SK-N-SH (cell line): ENCODE measurements at places on chromosomes 5 and 9.
A peak's percentile ranks its signal among the peaks of the same experiment; 100 is the strongest.

- no peak for DNase-seq
Measured at GRCh38 chr5:14413331-14413750, 168.3 kb upstream of the OTULINL start.

GRCh38 chr5:124998520-124998919 is 252.1 kb upstream of the ZNF608 start:
- DNase-seq, result no peak

DNA sequence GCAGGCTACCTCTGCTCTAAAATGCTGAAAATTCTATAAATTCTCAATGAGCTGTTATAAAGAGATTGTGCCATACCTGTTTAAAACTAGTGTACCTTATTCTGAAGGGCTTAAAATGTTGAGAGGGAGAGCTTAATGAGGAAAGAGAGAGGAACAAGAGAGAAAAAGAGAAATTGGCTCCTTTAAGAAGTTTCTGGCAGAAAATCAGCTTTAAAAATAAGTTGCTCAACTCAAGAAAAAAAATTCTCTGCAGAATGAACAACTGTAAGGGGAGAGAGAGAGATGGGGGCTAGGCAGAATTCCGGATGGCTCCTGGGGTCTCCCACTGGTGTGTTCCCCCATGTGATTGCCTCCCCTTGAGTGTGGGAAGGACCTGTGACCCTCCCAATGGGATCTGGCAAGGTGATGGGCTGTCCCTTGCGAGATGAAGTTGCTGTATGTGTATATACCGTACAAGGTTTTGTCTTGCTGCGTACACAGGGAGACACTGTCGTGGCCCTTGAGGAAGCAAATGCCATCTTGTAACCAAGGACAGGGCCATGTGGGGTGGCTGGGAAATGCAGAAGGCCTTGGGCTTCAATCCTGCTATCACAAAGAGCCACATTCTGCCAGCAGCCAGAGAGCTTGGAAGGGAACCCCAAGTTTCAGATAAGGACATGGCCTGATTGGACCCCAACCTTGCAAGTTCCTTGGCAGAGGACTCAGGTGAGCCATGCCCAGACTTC is 64.3 kb upstream of the S1PR3 start:
- no peak for DNase-seq

DNA sequence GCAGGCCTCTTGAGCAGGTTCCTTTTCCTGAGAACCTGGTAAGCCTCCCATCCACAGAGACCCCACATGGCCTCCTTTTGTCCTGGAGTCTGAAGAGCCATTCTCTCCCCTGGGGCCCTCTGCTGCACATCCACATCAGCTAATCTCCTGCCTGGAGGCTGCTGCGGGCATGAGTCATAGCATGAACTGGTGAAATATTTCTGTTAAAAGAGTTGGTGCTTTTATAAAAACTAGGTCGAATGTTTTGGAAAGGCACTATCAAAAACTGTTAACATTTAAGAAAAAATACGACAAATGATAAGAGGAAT is 399.4 kb downstream of the CTNND2 start:
- DNase-seq, result no peak

GRCh38 chr5:170201311-170201710 is 31.5 kb upstream of the C5orf58 start:
- no peak for DNase-seq

DNA sequence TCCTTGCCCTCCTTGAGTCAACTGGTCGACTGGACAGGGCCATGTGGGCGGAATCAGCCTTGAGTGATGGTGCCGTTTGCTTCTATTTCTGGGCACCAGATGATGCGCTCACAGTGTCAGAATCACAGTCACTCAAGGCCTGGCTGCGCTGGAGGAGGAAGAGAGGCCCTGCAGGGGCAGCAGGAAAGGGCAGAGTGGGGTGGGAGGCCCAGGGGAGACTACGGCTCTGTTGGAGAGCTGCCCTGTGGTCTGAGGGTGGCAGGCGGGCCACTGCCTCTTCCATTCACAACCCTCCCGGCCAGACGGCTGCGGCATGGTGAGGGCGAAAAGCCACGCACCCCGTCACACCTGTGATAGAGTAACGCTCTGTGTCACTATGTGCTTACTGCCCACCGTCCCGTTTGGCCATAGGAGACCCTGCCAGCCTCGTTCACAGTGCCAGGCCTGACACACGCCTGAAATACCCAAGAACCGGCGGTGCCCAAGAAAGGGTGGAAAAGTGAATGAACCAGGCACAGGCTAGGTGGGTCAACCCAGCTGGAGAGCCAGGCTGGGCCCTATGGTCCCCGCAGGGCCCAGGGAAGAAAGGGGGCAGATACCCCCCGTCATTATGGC is 9.9 kb downstream of the PLPP7 start:
- no peak for DNase-seq

DNA sequence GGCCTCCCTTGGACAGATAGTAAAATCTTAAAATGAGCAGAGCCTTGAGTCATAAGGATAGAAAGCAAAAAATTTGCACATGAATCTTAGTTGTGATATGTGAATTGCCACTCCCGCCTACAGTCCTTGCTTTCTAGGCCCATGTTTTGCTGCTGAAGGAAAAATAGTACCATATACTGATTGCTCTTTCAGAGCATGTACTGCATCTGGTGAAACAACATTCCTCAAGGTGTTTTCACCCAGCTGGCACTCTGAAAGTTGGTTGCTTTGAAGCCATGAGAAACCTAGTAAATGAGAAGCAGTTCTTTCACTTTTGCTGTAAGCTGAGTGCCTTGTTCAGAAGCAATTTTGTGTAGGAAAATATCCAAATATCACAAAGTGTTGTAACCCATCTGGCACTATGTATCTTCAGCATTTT is 10.3 kb downstream of the CDC37L1 start:
- DNase-seq, result no peak

GRCh38 chr5:74040065-74040551 is 414.1 kb downstream of the ARHGEF28 start:
- no peak for DNase-seq

DNA sequence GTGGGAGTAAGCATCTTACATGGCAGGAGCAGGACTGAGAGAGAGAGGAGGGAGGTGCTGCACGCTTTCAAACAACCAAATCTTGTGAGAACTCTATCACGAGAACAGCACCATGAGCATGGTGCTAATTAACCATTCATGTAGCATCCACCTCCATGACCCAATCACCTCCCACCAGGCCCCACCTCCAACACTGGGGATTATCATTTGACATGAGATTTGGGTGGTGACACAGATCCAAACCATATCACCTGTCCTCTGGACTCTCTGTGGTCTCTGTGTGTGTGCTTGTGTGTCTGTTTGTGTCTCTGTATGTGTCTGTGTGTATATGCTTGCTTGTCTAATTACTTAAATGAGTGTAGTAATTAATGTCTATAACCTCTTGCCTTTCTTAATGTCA is 31.1 kb downstream of the SEC61B start:
- DNase-seq, result no peak

DNA sequence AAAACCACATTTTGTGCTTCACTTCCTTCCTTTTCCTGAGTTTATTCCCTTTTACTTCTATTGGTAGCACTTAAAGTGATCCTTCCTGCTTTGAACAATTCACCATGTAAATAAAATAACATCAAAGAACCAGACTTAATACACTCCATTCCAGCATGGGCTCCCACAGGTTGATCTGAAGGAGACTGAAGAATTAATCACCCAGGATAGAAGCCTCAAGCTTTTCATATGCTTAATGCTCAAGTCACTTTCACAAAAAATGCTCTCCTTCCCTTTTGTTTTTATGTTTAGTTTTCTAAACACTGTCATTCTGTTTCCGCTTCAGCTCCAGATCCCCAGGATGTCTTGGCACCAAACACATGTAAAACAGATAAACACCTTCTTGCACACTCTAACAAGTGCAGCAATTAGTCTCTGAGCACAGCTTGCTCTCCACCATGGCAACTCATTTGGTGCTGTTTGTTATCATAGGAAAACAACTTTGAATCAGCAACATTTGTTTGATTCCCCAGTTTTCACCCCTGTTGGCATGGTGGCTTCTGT is 37.0 kb downstream of the DMRTA1 start:
- no peak for DNase-seq

- DNase-seq, result no peak
Measured at GRCh38 chr5:96692441-96692840, 30.3 kb downstream of the CAST start.

GRCh38 chr9:112097712-112098688 is 77.1 kb downstream of the SUSD1 start:
- peak; percentile 60 for DNase-seq

DNA sequence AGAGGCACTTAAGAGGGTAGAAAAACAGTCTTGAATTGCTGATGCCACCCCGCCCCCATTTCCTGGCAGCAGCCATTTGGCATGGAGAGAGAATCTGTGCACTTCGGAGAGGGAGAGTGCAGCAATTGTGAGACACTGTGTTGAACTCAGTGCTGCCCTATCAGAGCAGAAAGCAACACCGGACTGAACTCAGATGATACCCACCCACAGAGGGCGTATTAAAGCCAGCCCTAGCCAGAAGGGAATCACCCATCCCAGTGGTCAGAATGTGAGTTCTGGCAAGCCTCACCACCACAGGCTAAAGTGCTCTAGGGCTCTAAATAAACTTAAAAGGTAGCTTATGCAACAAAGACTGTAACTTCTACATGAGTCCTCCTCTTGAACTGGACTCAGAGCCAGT is 88.4 kb upstream of the RGS7BP start:
- DNase-seq, result no peak

DNA sequence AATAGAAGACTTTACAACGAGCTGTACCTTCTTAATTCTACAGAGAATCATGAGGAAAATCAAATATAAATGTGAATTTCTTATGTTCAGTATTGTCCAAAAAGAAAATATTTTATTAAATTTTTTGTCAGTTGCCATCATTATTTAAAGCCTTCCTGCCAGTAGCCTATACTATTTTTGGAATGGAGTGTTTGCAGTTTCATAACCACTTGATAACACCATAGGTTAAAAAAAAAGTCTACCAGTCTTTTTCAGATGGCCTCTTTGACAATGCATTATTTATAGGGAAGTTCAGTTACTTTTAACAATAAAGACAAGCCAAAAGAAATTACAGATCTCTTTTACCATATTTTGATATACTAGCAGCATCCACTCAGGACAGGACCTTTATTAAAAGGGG is 80.3 kb upstream of the CCDC152 start:
- DNase-seq, result no peak

DNA sequence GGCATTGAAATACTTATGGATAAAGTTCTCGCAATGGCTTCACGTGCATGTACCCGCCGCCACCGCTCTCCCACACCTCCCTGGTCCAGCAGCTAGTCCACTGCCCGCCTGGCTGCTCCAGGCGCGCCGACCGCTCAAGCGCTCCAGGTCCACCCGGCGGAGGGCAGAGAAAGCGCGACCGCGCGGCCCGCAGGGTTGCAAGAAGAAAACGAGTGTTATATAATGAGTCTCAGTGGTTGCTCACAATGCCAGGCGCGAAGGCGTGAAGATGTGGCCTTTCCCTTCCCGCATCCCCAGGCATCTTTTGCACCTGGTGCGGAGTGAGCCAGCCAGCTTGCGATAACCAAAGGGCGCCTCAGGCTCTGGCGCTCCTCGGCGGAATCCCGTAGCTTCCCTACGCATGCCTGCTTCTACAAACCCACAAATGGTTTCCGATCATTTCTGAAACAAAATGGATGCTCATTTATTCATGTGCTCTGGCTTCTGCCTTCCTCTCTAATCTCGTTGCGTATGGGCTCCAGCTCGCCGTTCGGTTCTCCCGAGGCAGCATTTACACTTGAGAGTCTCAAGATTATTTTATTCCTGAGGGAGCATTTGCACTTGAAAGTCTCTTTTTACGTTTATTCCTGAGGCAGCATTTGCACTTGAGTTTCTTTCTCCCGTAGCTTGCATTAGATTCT is 25.7 kb downstream of the CDKN2A start:
- peak; percentile 68 for DNase-seq

DNA sequence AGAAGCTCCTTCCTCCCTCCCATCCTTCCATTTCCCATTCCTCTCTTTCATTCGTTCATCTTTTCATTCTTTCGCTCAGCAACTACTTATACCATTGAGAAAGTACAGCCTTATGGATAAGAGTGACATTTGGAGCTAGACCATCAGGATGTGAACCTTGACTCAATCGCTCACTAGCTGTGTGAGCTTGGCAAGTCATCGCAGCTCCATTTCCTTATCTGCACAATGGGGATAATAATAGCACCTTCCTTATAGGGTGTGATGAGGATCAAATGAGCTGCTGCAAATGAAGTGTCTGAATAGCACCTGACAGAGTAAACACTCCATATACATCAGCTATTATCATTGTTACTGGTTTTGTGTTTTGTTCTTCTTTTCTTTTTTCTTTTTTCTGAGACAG is 28.1 kb upstream of the SYNPO start:
- DNase-seq, result no peak

DNA sequence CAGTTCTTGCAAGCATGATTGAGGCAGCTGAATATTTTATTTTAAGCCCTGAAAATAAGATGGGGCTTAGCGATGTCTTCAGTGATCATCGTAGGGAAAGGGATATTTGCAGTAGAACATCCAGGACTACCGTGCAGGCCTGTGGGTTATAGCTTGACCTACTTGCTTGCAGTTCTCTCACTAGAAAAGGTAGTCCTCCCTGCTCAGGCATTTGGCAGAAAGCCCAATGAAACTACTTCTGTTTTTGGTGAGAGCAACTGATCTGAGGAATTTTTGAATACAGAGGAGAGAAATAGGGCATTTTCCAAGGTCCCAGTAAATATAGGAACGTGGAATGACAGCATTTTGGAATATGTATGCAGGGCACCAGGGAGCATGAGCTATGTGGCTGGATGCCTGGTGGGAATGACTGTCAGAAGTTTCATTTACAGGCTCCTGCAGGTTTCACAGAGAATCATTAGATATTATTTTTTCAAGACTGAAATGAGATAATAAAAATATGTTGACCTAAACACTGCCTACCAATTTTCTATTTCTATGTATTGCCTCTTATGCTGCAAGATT is 417.9 kb upstream of the ACTBL2 start:
- DNase-seq, result no peak

DNA sequence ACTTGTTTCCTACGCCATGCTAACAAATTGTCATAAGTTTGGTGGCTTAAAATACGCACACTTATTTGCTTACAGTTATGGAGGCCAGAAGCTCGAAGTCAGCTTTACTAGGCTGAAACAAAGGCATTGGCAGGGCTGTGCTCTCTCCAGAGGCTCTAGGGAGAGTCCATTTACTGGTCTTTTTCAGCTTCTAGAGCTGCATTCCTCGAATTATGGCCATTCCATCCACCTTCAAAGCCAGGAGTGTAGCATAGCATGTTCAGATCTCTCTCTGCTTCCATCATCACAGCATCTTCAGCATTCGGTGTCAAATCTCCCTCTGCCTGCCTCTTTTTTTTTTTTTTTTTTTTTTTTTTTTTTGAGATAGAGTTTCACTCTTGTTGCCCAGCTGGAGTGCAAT is 670.2 kb downstream of the ACTL7B start:
- DNase-seq, result no peak
